ENCODE measurements at places on chromosomes 2 and 18.

DNA sequence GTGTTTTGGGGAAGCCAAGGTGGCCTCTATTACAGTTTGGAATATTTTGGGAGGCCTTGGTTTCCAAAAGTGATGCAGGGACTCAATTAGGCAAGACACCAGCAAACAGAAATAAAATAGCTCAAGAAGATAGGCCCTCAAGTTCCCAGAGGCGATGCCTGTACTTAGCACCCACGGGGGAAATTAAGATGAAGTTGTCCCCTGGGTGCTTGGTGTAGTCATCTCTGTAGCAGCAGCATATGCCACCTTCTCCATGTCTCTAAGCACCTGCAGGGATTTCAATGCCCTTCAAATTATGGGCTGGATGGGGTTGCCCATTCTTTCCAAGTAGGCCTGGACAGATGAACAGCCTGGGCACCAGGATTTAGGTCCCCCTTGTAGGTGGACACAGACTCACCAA, 185.0 kb downstream of the CTIF start:
- no peak for DNase-seq

- no peak for DNase-seq
Measured at GRCh38 chr2:142065156-142065555, 65.7 kb downstream of the LRP1B start.

DNA sequence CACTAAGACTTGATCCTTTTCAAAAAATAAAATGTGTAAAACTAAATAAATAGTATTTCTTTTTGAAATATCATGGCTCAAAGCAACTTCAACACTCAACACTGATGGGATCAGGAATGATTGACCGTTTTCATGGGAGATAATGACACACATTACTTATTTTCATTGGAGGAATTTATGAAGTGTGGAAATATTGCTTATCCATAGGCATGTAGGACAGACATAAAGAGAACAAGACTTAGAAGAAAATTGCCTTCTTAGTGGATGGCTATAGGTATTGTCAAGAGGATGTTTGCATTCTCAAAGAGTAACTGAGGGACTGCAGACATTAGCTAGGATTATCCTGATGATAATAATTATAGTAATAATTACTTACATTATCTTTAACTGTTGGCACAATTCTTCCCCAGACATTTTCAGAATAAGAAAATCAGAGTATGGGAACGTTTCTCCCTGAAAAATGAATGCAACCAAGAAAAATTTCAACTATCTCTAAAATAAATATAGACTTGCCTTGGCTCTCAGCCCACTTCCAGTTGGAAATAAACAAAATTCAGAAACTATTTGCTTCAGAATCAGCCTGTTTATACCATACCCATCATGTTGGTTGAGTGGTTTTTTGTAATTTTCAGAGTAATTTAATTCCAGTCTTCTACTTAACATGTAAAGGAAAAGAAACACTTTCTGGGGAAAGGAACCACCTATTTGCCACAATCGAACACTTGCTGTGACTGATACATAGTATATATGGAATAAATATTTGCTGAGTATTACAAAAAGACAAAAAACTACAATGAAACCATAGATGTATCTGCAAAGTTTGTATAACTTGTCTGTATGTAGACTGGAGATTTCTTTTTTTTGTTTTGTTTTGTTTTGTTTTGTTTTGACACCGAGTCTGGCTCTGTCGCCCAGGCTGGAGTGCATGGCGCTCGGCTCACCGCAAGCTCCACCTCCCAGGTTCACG, 165.7 kb downstream of the TMX3 start:
- no peak for DNase-seq

DNA sequence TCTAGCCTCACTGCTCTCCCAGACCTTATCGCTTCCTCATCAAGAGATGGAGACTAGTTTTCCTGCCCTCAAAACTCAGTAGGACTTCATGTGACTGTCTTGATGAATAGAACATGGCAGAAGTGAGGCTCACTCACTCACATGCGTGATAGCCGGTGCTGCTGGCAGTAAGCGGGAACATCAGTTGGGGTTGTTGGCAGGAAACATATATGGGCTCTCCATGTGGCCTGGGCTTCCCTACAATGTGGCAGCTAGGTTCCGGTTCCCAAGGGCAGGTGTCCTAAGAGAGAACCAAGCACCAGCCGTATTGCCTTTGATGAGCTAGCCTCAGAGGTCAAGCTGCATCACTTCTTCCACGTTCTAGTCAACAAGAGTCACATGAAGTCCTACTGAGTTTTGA, 15.2 kb upstream of the FAHD2A start:
- no peak for DNase-seq

GRCh38 chr2:238513346-238513745, 86.6 kb downstream of the ASB1 start:
- no peak for DNase-seq

DNA sequence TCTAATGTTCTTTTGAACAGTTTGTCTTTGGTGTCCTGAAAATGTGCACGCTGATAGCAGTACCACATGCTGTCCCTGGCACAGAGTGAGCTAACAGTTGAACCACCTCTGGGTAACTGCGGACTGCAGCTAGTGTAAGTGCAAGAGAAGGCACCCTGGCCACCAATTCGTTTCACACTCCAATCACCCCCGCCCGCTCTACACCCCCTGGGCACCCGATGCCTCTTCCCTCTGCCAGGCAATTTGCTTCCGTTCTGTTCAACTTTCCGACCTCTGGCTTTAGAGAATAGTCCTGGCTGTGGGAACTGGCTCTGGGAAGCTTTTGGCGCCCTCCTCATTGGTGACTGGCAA, 1.4 kb downstream of the DOCK10 start:
- no peak for DNase-seq

GRCh38 chr2:8433390-8433789, 248.5 kb upstream of the ID2 start:
- DNase-seq = no peak

GRCh38 chr2:130759906-130760753, 4.8 kb downstream of the AMER3 start:
- peak; percentile 81 for DNase-seq

GRCh38 chr18:13983506-13983905, 68.2 kb upstream of the MC2R start:
- no peak for DNase-seq

DNA sequence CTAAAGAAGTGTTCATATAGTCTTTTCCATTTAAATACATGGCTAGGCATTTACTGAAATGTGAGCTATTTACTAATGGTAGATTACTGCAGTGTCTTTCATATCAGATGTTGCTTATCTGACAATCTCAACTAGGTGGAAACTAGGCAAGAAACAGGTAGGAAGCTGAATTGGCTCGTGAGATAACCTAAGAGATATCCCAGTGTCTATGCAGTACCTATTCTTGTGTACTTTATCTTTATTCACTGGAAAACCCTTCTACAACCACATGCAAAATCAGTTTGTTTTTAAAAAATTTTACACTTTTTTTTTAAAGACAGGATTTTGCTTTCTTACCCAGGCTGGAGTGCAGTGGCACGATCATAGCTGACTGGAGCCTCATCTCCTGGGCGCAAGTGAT, 63.8 kb downstream of the PLCL1 start:
- no peak for DNase-seq

GRCh38 chr18:35508746-35509338, 11.1 kb upstream of the INO80C start:
- DNase-seq = no peak

GRCh38 chr2:71742953-71743601, 289.7 kb downstream of the DYSF start:
- DNase-seq = no peak

DNA sequence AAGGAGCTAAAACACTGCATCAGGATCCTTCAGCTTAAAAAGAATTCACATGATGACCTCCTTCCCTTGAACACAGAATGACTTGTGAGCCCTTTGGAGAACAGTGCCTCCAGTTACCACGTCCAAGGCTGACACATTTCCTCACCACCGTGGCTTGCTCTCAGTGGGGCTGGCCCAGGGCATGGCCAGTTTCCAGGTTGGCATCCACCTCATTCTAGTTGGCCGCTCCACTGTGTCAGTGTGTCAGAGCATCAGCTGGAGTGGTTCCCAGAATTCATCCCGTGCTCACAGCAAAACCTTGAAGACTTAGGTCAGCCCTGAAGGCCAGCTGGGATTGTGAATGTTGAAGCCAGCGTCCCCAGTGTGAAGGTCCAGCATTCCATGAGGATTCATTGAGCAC, 158.5 kb downstream of the INSIG2 start:
- DNase-seq = no peak

DNA sequence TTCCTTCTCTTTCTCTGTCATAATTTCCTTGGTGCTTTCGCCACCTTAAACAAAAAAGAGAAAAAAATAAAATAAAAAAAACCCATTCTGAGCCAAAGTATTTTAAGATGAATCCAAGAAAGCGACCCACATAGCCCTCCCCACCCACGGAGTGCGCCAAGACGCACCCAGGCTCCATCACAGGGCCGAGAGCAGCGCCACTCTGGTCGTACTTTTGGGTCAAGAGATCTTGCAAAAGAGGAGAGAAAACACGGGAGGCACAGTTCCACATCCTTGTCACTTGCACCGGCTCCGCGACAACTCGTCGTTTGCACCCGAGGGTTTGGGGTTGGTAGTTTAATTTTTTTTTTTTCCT, 1.8 kb upstream of the SP9 start:
- no peak for DNase-seq

DNA sequence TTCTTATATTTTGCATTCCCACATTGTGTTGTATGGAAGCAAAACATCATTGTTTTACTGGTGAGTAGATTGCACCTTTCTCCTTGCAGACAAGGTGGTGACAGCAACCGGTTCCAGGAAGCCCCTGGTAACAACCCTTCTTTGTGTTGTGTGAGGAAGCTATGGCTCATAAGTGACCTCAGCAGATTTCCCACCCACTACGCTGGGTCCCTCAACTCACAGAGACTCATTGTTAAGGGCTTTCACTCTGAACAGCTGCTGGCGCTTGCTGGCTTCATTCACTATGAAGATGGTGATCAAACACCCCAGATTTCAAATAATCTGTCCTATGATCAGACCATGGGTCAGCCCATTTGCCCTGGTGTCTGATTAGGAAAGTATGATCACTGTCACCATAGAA, 53.4 kb downstream of the WIPF1 start:
- DNase-seq = no peak

GRCh38 chr2:131063501-131064283, 29.6 kb downstream of the FAM168B start:
- no peak for DNase-seq

DNA sequence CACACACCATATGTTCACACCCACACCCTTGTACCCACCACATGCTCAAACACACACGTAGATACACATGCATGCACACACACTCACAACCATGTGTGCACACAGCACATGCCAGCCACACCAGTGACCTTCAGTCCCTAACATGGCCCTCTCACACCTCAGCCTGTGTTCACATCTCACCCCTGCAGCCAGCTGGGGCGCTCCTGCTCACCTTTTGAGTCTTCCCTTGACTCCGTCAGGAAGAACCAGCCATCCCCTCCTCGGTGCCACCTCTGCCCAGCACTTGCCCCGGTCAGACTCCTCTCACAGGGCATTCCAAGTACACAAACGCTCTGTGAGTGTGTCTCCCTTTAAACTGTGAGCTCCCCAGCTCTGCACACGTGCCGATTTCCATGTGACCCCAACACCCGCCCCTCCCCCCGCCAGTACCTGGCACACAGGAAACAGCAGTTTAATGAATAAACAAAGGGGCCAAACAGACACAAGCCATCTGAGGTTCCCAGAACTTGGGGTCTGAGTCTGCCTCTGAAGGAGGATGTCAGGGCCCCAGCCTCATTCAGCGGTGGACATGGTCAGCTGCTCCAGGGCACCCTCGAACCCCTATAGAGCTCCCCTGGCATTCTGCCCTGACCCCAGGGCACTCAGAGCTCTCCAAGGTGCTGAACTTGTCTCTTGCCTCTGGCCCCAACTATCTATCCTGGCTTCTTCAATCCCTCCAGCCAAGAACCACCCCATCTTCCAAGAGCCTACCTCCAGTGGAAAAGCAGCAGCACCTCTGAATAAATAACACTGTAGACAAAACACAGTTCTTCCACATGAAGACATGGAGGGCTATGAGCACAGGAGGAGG, 252.9 kb downstream of the ATAD2B start:
- DNase-seq = no peak

GRCh38 chr2:217244815-217245214, 385.0 kb upstream of the TNP1 start:
- DNase-seq = no peak

DNA sequence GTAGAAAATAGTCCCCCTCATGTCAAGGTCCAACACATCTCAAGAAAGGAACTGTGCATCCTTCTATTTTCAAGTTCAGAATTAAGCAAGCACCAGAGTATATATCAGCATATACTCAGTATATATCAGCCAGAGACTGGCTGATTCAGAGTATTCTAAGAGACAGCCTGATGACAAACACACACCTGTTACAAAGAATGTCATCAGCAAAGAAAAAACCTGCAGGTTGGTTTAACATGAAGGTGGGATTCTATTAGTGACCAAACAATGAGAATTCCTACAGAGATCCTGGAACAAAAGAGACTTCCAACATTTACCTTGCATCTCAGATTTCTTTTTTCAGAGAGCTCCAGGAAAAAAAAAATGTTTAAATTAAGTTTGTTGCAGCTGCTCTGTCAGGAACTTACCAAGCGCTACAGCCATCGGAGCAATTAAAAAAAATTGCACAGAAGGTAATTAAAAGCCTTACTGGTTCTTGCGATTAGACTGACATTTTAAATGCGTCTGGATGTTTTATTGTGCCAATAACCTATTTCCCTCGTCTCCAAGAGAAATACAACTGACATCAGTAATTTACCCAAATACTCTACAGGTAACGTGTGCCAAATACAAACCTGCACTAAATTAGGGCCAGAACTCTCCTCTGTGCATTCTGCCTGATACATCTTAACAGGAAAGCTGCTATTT, 218.1 kb downstream of the HNMT start:
- no peak for DNase-seq

DNA sequence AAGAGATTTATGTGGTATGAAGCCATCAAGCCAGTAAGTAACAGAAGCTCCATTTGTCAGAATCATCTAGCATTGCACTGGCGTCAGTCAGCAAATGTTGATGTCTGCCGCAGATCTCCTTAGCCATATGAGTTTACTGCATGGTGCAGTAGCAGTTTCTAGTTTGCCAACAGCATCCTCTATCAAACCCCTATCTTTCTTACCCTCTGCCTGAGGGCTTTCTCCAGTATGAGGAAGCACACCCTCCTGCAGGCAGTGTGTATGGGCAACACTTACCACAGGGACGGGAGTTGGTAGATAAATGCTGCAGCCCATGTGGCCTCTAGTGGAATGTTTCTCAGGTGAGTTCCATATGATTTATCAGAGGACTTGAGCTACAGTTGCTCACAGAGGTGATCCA, 63.7 kb downstream of the EFEMP1 start:
- no peak for DNase-seq
